Gastroesophageal sphincter (tissue), 4 donors: ENCODE measurements at places on chromosomes 16 and 17. TPM values are rescaled to one million over a fixed set of nuclear protein-coding genes. Genes with fewer than 3 reads are reported as not detected.

DNA sequence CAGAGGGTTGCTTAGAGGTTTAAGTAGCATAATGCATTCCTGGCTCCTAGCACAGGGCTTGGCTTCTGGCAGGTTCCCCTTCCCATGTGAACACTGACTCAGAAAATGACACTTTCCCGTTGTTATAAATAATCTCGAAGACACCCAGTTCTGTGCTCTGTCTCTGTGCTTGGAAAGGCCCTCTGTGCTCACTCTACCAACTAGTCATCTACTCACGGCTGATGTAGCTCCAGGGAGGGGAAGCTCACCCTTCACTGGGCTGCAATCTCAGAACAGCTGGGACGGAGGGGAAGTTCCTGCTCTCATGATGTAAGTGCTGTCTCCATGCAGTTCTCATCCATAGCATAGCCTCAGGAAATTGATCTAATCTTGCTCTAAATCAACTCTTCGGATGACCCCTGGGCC lies 230.5 kb upstream of the ASIC2 start:
- peak; percentile 85 for ATAC-seq

DNA sequence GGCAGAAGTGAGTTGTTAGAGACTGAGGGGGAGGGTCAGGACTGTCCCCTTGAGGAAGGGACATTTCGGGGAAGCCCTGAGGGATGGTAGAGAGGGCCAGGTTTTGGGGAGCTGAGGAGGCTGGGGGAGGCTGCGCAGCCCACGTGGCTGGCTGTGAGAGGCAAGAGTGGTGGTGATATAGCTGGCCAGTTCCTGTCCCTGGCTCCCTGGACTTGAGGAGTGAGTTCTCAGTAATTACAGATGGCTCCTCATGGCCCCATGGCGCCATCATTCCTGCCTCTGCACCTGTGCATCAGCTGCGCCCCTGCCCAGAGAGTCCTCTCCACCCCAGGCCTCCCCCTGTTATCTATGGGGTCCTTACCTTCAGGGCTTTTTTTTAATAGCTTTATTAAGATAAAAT lies 30.3 kb downstream of the MPRIP start:
- no peak for ATAC-seq

DNA sequence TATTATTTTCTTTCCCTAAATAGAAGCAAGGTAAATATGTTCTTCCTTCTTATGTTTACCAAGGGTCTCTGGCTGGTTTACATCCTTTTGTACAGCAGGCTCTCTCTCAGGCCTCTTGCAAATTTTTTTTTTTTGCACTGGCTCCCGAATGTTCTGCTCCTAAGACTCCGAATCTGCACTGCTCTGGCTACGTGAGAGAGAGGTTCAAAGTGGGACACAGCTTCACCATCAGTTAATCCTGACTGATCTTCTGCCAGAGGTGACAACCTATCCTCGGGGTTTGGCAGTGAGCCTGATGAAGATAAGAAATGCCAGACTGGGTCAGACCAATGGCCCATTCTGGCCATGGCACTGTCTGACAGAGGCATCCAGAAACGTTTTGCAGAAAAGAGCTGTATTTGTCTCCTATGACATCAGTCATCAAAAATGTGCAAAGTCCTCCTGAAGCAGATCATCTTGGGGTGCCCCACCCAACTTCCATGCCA lies 136.9 kb downstream of the GRIN2A start:
- no peak for ATAC-seq

DNA sequence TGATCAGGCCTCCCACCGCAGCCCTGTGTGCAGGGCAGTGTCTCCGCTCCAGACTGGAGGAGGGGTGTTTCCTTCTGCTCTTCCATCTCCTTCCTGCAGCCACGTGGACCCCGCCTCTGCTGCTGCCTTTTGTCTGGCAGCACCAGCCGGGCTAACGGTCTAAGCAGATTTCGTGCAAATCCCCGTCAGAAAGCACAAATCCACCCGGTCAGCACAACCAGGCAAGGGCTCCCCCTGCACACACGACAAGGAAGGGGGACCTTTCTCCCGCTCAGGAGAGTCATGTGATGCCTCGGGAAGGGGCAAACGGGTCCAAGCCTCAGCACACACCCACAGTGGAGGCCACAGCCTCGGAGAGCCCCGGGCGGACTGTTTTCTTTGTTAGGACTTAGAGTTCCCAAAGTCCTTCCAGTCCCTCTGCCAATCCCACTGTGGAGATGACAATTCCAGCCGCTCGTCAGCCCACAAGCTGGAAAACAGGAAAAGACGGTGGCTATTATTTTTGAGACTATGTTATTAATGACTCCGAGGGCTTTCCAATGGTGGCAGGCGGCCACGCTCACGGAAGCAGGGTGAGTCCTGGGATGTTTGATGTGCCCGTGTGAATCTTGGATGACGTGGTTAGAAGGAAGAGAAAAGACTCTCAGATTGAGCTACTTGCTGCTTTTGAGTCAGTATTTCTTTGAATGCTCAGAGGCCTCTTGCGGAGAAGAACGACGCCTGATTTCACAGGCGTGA lies 22.5 kb upstream of the MEAK7 start:
- ATAC-seq, result peak; percentile 40

DNA sequence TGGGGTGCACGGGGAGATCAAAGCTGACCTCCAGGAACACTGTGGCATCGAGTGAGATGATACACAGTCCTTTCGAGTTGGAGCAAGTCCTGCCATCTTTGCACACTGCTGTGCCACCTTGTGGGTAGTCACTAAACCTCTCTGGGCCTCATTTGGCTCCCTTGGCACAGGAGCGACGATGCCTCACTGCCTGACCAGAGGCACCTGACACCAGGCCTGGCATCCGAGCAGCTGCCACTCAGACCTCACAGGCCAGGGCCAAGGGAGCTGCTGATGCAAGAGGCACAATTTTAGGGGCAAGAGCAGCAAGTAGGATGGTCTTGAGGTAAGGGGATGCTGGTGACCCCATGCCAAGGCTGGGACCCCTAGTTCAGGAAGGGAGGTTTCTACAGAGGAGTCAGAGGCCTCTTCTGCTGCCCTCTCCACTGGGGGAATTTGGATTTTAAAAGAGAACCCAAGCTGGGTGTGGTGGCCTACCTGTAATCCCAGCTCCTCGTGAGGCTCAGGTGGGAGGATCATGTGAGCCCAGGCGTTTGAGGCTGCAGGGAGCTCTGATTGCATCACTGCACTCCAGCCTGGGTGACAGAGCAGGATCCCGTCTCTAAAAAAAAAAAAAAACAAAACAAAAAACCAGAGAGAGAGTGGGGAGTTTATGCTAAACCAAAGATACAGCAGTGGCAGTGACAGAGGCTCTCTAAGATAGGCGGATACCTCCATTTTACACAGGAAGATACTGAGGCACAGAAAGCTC lies 6.7 kb upstream of the ADGRG1 start:
- no peak for ATAC-seq

- ATAC-seq, result no peak
These were observed 94.2 kb upstream of the PLCG2 start for GRCh38 chr16:81684901-81685300.

- no peak for ATAC-seq
These were observed 25.1 kb upstream of the ADGRG1 start for GRCh38 chr16:57603115-57604024.

DNA sequence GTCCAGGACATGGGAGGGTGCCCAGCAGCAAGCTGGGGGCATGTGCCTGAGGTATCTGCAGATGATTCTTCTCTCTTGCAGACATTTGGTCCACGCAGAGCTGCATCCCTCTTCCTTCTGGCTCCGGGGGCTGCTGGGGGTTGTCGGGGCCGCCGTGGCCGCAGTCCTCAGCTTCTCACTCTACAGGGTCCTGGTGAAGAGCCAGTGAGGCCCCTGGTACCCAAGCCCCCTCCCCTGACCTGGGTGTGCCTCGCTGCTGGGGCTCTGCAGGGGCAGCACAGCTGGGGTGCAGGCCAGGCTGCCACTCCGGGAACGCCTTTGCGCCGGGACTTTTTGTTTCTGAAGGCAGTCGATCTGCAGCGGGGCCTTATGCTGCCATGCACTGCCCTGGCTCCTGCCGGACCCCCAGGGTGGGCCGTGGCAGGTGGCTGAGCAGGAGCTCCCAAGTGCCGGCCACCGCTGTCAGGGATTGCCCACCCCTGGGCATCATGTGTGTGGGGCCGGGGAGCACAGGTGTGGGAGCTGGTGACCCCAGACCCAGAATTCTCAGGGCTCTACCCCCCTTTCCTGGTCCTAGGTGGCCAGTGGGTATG lies 2.0 kb upstream of the RHBDL1 start:
- no peak for ATAC-seq

DNA sequence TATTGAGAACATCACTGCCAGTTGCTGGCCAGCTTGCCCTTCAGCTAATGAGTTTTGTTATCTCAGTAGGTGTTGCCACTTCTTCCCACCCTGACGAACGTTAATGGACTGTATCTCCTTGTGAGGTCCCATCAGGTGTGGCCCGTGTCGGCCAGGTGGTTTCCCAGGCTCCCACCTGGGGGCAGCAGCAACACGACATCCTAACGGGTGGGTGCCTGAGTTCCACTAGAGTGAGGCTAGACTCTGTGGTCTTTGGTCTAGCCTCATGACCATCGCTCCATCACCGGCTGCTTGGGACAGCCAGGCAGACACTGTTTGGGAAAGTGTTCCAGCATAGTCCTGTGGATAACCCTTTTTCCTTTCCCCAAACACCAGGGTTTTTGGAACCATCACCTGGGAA lies 45.6 kb upstream of the LCMT1 start:
- no peak for ATAC-seq

GRCh38 chr16:11047057-11047456 lies 102.7 kb downstream of the CLEC16A start:
- ATAC-seq, result peak; percentile 43

DNA sequence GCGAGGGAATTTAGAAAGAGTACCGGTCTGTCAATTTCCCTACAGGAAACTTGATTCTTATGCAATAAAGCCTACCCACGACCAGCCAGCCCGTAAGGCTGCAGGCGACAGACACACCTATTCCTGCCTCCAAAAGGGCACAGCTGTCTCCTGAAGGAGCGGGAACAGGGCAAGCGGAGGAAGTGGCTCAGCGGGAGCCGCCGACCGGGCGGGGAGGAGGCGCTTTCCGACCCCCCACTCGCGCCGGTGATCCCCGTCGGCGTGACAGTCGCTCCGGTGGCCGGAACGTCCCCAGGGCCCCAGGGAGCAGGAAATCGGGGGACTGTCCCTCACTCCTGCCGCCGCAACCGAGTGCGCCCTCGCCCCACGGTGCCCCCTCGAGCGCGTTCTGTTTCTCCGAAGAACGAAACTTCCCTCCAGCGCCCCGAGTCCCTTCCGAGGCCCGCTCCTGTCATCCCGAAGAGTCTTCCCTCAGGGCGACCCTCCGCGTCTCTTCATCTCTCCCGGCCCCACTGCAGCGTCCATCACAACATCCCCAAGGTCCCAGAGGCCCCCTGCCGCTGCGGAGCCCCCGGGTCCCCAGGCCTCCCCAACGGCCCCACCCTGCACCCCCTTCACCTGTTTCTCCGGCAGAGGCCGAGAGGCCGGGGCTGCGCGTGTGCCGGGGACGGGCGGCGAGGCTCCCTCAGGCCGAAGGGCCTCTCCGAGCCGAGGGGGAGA lies 421 bp downstream of the STAT3 start:
- peak; percentile 13 for ATAC-seq

DNA sequence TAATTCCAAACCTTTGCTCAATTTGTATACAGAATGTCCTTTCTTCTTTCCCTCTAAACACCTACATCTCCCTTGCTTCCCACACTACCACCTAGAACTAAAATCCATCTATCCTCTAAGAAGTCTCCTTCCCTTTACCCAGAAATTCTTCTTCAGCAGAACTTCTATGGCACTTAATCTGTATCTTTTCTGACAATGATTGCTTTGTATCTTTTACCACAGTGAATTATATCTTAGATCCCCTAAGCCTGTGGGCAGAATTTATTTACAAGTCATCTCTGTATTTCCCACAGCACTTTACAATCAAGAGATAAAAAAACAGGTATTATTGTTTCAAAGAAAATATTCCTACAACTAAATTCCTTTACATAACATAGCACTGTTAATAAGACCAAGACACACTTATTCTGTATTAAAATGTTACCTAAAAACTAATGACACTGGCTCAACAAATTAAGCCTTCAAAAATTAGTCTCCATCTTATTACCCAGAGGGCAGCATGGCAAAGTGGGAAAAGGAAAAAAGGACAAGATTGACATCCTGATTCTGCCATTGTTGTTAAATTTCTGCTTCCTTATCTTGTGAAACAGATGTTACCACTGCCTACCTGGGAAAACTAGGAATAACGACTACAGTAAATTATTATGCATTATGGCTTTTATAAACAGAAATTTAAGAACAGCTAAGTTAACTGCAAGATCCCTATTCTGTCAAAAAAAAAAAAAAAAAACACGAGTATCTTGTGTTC lies 42.8 kb downstream of the KANSL1 start:
- ATAC-seq, result no peak

GRCh38 chr16:27401768-27402568 lies at the start of gene IL21R:
Gene IL21R (plus strand): TSS chr16:27402174. CDS start chr16:27430072, 27,898 bp downstream.
- ATAC-seq, result peak; percentile 48

GRCh38 chr16:50856991-50857390 lies 115.1 kb downstream of the CYLD start:
- ATAC-seq, result no peak

DNA sequence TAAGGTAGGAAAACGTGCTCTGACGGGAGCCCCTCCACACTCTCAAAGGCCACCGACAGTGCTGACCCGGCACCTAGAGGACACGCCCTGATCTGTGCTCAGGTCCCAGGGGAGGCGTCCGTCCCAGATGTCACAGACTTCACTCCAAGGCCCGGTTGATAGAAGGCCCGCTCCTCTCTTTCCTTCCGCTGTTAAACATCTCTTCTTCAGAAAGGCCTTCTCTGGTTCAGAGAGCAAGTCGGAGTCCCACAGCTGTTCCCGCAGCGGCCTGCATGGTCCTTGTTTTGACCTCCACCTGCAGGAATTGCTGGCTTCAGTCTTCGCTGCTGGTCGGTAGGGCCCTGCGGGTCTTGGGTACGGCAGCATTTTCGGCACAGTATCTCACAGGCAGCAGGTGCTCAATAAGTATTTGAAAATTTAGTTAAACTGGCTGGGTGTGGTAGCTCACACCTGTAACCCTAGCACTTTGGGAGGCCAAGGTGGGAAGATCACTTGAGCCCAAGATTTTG lies 88.5 kb downstream of the MRC2 start:
- ATAC-seq, result no peak

DNA sequence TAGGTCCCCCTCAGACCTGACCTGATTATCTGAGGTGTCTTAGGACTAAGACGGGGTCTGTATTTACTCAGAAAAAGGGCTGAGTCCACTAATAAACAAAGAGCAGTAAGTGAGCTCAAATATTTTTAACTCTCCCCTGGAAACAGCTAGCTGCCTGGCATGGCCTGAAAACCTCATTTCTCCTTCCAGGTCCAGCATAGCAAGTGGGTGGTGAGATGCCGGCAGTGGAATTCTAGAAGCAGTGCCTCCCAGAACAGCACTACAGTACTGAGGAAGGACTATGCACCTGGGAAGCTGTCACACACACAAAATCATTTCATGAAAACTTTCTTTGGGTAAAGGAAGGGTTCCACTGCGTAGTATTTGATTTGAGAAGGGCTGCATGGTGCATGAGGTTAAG lies 29.5 kb upstream of the CFAP20 start:
- no peak for ATAC-seq

PHF23 gene
- total RNA-seq, result 29.8 TPM

PYDC1 gene
- total RNA-seq, result not detected

BAHCC1 gene
- 34.3 TPM for total RNA-seq

MYO1C gene
- total RNA-seq, result 461 TPM

TNFRSF17 gene
- not detected for total RNA-seq

HBQ1 gene
- total RNA-seq, result not detected

CD300C gene
- total RNA-seq, result not detected
